ENCODE measurements at places on chromosomes 6 and 20.

- no peak for DNase-seq
Measured at GRCh38 chr20:2386516-2387179, 5.9 kb downstream of the TGM6 start.

- DNase-seq = no peak
Measured at GRCh38 chr6:105920071-105920470, 166.1 kb upstream of the PRDM1 start.

GRCh38 chr6:113055998-113056397 is 708.9 kb downstream of the RFPL4B start:
- DNase-seq = no peak

DNA sequence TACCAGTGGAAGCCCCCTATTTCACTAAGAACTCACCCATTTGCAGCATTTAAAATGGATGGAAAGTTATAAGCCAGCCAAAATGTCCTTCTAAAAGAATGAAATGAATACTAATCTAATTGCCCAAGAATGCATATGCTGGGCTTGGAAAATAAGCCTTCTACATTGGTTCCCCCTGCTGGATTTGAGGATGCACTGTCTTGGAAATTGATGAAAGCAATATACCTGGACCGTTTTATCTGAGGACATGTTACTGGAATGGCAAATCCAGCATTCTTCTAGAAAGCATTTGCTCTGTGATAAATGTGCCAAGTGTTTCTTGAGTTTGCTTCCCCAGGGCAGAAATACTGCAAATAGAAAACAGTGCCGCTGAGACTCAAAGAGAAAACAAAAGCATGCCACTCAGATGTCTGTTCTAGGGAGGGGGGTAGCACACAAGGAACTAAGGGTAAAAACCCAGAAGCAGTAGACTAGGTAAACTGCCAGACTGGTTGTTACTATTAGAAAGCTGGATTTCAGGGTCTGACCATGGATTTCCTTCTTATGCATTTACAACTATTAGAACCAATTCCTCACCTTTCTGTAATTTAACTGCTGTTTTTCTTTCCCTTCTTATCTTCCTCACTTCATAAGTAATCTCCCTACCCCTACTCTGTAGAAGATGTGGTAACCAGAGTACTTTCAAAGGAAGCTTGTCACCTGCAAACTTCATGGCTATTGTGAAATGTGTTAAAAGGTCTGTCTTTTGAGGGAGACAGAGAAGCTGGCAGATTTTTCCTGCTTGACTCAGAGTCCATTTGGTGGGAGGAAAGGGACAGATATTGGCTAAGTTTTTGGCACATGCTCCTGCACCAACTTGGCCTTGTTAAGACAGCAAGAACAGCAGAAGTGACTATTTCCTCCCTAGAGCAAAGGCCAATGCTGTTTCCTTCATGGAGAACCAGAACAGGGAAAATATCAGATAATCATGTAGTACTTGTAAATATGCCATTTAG is 642.6 kb downstream of the KIF16B start:
- DNase-seq = no peak

DNA sequence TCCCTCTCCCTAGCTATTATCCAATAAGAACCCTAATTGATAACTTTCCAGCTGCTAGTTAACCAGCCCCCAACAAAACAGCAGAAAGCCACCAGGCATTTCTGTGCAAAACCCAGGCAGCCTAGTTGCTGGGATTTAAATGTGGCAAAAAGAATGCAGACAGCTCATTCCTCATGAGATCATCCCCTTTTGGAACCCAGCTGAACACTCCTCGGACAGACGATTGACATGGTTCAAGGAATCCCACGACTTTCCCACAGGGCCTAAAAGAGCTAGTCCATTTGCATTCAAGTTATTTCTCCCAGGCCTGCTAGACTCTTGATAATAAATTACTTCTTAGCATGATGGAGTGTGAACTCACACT is 24.0 kb downstream of the JAG1 start:
- no peak for DNase-seq

DNA sequence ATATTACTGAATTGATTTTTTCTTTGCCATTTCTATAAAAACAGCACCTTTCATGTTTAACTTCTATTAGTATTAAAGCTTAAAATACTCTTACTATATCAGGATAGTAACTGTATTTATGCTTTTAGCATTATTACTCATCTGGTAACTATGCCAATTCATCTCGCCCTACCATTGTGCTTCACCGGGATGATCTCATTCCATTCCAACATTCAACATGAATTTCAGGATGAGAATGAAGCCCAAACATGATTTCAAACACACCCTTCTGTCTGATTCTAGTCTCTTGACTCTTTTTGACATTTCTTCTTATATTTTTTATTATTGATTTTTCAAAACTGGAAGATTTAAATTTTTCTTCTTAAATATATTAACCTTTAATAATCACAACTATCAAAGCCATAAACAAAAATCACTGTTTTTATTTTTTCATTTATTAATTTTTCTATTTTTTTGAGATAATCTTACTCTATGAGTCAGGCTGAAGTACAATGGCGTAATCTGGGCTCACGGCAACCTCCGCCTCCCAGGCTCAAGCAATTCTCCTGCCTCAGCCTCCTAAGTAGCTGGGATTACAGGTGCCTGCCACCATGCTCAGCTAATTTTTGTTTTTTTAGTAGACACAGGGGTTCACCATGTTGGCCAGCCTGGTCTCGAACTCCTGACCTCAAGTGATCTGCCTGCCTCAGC is 46.7 kb downstream of the GJA1 start:
- DNase-seq = peak; percentile 78

- no peak for DNase-seq
Measured at GRCh38 chr6:30939473-30939872, 1.3 kb upstream of the MUCL3 start.
